ENCODE measurements at places on chromosomes 12 and 14.

DNA sequence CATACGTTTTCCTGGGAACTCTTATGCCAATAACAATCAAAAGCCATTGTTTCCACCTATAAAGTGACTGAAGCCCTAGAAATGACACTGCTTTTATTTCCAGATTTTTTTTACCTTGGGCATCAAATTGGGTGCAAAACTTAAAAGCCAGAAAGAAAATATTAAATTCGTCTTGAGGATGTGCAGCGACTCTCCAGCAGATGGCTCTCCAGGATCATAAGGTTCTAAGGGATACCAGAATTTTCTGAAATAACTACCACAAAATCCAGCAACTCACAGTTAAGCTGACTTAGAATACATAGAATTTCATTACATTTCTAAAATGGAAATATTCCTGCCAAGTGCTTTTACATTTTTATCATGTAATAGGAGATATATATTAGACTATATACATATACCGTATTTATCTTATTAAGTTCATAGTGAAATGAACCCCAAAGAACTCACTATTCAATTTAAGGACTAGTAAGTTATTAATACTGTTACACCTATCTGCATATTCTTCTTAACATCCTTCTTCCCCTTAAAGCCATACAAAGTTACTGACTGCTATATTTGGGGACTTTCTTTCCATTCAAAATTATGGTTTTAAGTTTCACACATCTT is 44.0 kb downstream of the ARMH4 start:
- DNase-seq = peak; percentile 49

DNA sequence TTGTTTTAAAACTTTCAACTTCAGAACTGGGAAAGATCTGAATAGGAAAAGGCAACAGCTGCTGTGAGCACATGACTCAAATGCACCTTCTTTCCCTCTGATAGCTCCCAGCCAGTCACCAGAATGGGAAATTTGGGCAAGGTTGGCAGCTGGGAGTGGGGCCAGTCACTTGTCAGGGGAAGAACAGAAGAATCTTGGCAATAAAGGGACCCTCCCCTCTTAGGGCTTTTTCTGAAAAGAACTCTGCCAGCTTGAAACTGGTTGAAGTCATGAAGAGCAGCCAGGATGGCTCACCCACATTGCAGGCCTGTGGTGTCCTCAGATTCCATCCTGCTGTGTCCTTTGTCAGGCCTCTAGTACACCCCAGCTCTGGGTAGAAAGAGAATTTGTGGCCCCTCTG is 10.3 kb upstream of the RIC8B start:
- DNase-seq = no peak

DNA sequence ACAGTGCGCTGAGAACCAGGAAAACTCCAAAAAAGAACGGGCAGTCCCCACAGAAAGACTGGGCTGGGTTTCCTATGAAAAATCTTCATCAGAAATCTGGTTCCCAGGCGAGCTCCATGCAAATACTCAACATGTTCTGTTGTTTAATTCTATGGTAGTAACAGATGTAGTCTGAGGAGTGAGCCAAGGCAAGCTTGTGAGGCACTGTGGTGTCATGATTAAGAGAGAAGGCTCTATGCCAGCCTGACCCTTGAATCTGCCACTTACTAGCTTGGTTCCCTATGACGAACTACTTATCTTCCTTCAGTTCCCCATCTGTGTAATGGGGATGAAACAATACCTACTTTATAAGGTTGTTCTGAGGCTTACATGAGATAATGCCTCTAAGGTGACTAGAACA is 10.7 kb downstream of the POMT2 start:
- no peak for DNase-seq

GRCh38 chr14:21802441-21802840 is 128.8 kb upstream of the OR4E1 start:
- no peak for DNase-seq

- DNase-seq = no peak
Observed at GRCh38 chr12:112207397-112207924, 82.1 kb downstream of the TRAFD1 start.

DNA sequence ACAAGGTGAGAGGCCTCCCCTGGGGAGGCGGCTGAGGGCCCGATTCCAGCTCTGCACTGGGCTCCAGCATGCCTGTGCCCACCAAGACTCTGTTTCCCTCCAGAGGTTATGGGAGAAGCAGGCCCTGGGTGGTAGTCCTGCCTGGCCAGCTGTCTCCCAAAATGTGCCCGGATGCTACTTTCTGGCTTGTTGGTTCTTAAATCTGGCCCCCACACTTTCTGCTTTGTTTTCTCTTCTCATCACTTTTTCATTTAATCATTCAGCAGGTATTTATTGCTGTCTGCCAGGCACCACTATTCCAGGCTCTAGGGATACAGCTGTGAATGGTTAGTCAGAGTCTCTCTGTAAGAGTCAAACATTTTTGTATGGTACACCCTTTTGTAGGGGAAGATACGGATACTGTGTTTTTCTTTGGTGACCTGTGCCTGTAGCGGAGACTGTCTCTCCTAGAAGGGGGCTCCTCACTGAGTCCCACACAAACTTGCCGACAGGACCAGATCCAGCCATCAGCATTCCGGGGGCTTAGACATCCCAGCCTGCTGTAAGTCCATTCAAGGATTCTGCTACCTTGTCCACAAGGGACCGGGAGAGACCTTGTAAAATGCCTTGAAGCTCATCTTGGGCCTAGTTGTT is 3.8 kb downstream of the DHRS2 start:
- no peak for DNase-seq

DNA sequence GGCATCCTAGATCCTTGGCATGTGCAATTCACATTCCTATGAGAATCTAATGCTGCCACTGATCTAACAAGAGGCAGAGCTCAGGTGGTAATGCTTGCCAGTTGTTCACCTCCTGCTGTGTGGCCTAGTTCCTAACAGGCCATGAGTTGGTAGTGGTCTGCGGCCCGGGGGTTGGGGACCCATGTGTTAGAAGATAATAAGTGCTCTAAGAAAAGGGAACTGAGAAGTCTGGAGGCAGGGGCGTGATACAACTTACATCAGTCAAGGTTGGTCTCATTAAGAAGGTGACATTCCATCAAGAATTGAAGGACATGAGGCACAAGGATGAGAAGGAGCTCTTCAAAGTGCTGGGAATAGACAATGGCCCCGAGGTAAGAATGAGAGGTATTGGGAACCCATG is 49.3 kb downstream of the OVCH1 start:
- DNase-seq = no peak

- DNase-seq = no peak
Observed at GRCh38 chr12:97575403-97576193, 113.0 kb downstream of the RMST start.

GRCh38 chr14:49992901-49993339 is 100.0 kb downstream of the ARF6 start:
- no peak for DNase-seq

DNA sequence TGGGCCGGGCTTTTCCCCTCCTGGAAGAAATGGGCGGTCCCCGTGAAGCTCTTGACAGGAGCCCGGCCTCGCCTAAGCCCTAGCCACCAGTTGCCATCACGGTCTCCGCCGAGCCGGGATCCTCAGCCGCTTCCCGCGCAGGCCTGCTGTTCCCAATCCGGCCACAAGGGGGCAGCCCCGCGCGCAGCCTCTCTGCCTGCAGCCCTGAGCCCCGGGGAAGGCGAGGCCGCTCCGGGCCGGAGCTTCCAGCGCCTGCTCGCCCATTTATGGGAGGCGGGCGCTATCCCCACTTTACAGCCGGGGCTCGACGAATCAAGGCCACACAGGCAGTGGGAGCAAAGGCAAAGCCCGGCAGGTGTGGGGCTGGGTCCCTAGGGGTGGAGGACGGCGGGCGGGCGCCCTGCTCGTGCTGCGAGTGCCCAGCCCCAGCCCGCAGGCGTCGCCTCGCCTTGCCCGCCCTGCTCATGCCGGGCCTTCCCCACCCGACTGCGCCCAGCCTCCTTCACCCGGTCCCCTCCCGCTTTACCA is 61.5 kb downstream of the LGMN start:
- peak; percentile 60 for DNase-seq

DNA sequence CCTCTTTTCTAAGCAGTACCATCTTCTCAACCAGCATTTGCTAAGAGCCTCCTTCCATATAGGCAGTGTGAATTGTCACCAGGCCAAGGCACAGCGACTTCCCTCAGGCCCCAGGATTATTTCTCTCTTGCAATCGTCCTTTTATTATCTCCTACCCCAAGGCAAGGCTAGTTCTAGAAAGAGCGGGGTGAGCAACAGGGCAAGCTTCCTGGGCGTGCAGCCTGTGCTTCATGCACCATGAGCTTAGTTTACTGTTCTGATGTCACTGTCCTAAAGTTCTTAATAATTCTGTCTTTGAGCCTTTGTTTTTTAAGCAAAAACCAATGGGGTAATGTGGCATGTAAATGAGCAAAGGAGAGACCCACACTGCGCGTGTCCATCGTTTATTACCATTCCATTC is 27.9 kb downstream of the DUSP6 start:
- no peak for DNase-seq

DNA sequence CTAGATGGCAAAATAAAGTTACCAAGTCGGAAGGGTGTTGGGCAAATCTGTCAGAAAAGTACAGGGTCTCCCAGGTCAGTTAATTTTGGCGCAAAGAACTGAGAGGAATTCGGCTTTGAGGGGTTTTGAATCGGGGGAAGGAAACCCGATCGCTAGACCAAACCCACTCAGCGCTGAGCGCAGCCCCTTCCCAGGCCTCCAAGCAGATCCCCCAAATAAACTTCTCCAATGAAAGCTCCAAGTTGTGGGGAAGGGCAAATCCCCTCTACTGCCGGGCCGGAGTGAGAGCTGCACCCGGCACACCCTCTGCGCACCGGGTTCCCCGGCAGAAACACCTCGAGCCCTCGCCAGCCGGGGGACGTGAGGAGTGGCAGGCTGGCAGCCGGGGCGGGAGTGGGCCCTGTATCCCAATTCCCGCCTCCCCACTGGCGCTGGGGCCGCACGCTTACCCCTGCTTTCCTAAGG is 441 bp downstream of the E2F7 start:
- DNase-seq = peak; percentile 29

DNA sequence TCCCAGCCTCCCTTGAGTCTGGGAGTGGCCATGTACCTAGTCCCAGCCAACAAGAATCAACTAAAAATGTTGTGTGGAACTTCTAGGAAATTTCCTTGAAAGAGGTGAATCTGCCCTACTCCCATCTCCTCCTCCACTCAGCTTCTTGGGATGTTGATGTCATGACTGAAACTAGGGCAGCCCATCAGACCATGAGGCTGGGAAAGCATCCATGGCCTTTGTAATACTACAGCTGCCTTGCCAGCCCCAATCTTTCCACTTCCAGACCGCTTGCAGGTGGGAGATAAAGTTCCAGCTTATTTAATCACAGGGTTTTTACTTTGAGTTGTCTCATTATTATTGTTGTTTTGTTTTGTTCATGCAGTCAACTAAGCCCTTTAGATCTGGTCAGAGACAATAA is 170.3 kb upstream of the LMNTD1 start:
- no peak for DNase-seq

GRCh38 chr12:105464406-105464805 is 133.9 kb downstream of the C12orf75 start:
- no peak for DNase-seq

GRCh38 chr12:113296557-113297213 is 38.2 kb downstream of the SLC8B1 start:
- no peak for DNase-seq

DNA sequence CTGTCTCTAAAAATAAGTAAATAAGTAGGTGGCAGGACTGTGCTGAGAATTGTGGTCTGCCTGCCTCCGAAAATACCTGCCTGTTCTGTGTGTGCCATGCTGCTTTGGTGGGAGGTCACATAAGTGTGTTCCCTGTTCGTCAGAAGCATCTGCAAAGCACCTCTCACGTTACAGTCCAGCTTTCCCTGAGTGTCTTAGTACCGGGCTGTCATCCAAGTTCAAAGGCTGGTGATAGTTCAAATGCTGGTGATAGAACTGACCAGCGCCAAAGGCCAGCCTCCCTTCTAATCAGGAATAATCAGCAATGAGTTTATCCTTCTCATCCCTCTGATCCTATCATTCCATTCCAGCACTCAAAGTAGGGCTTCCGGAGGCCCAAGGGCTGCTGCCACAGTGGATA is 5.6 kb downstream of the CABP1 start:
- no peak for DNase-seq

- DNase-seq = no peak
Observed at GRCh38 chr12:18375583-18375982, 114.3 kb downstream of the PIK3C2G start.

- no peak for DNase-seq
Observed at GRCh38 chr12:131131808-131132117, 178.1 kb downstream of the ADGRD1 start.

All from activated CD4-positive, alpha-beta T cell treated with anti-CD3 and anti-CD28 coated beads, Interleukin-2, amount 10 ng/mL, durations not matched to agents 7 days and 5 days (primary cell).